ENCODE measurements at places on chromosomes 16 and 17.
A peak's percentile ranks its signal among the peaks of the same experiment; 100 is the strongest.

DNA sequence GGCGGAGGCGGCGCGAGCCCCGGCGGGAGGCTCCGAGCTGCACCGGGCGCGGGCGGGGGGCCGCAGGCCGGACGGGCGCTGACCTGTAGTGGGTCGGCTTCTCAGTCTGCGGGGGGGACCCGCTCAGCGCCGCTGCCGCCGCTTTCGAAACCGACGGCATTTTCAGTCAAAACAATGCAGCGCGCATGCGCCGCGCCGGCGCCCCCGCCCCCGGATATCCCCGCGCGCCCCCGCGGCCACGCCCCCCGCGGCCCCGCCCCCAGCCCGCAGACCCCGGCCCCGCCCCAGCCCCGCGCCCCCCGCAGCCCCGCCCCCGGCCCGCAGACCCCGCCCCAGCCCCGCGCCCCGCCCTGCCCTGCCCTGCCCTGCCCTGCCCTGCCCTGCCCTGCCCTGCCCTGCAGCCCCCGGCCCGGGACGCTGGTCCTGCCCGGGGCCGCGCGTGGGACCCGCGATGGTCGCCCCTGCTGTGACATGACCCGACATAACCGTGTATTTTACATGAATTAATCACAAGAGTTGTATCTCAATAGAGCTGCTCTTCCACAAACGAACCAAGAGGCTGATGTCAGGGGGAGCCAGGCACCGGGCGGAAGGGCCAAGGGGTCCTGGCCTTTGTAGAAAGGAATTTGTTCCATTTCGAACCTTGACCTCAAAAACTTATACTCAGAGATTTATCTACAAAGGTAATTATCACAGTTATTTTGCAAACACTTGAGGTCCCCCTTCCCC lies at the start of gene UNKL:
TSS of gene UNKL (minus strand) at position 173 of the 729 bp plus-strand sequence. CDS start at position 160, 13 bp downstream.
- peak; percentile 82 for DNase-seq

DNA sequence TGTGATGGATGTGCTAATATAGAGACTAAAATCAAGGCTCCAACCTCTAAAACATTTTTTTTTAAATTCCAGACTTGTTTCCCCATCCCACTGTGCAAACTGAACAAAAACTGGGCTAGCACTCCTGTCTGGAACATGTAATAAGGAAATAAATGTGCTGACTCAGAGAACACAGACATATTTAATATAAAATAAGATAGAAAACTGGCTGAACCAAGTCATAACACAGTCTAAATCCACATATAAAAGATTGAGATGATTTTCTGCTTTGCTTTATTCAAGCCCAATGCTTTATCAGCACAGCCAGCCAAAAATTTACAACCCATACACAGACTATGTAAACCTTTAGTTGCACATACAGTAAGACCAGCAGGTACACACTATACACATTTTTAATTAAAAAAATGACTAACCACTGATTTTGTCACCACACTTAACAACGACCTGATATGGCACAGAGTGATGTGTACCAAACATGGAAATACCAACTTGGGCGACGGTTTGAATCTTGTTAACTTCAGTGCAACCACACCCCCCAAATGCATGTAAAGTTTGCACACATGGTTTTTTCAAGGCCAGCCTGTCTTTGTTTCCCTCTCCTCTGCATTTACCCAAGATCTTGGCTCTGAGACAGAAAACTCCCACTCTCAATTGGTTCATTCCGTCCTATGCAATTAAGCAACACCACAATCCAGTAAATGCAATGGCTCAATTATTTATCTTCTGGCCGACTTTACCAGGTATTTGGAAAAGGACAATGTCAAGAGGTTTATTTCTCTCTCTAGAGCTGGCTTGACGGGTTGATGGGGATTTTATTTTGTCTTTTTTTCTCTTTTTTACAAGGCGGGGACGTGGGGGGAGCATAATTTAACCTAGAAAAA lies 1.2 kb downstream of the STAT3 start:
- DNase-seq: no peak

DNA sequence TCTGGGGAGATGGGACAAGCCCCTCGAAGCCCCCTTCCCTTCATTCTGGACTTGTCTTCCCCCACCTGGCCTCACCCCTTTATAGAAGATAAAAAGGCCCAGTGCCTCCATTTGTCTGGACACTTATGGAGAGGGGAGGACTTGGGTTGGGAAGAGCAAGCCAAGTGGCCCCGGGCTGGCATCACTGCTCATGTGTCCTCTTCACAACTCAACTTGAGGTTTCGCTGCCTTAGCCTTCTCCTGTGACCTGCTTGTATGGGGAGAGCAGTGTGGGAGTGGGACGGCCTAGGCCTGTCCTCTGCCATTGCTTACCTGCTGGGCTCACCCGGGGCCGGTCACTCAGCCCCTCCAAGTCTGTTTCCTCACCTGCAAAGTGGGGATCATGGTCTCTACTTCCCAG lies 1.4 kb downstream of the PAQR4 start:
- no peak for DNase-seq

DNA sequence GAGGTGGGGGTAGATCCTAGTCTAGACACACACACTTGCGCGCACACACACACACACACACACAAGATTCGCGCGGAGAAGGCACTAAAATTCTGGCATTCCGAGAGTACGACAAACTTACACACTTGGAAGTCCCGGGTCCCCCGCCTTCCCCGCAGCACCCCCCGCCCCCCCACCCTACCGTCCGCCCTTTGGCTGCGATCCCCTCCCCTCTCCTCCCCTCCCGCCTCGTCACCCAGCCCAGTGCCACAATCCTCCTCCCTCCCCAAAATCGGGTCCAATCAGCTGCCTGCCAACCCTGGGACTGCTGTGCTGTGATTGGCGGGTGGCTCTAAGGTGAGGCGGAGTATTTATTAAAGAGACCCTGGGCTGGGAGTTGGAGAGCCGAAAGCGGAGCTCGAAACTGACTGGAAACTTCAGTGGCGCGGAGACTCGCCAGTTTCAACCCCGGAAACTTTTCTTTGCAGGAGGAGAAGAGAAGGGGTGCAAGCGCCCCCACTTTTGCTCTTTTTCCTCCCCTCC lies at the start of gene SOX9:
TSS of gene SOX9 (plus strand) at position 379 of the 522 bp plus-strand sequence. CDS start 372 bp downstream, outside the sequence.
- DNase-seq: peak; percentile 29

DNA sequence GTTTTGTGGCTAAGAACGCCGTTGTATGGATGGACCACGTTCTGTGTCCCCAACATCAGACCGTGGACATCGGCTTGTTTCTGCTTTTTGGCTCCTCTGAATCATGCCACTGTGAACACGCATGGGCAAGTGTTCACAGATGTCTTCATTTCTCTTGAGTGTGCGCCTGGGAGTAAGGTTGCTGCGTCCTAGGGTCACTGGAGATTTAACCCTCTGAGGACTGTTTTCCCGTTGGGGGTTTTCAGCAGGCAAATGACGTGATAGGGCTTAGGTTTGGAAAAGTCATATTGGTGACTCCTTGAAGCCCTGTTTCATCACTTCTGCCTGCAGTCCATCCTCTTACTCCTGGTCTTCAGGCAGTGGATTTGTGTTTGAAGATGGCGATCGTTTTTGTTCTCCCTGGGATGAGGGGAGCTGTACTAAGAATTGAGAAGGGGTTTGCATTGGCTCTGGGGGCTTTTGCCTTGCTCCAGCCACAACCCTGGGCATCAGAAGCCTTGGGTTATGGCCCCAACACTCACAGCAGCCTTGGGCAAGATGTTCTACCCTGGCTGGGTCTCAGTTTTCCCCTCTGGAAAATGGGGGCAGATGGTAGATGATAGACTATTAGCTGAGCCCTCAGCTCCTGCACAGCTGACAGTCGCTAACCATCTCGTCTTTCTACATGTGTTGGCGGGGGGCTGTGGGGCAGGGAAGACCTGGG lies 67.2 kb upstream of the CIBAR2 start:
- no peak for DNase-seq

- no peak for DNase-seq
These were observed 215.6 kb downstream of the TMEM114 start for GRCh38 chr16:8374586-8375231.

DNA sequence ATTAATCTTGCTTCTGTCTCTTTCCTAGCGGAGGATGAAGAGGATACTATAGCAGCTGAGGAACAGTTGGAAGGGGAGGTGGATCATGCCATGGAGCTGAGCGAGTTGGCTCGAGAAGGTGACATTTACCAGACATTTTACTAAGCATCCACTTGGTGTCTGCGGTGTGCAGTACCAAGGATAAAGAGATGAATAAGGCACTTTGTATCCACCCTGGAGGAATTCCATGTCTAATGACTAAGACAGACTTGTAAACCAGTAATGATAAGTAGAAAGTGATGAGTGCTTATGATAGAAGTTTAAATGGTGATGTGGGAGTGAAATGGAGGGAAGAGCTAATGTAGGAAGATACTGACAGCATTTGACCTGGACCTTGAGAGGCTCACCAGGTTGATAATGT lies 12.0 kb downstream of the SRCAP start:
- no peak for DNase-seq

- DNase-seq: no peak
These were observed 66.4 kb downstream of the METRNL start for GRCh38 chr17:83145831-83146230.

DNA sequence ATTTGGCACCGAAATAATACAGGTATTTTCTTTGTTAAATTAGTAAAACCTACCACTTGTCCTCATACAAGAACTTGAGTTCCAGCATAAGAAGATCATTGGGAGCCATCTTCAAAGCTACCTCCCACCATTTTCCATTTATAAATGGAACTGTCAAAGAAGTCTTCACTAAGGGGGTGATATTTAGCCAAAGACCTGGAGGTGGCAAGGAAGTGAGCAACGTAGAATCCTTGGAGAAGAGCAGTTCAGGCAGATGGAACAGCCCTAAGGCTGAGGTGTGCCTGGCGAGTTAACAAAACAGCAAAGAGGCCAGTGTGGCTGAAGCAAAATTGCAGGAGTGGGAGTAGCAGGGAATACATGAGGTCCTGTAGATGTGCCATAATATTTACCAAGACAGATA lies 1.8 kb downstream of the KCNJ16 start:
- no peak for DNase-seq

DNA sequence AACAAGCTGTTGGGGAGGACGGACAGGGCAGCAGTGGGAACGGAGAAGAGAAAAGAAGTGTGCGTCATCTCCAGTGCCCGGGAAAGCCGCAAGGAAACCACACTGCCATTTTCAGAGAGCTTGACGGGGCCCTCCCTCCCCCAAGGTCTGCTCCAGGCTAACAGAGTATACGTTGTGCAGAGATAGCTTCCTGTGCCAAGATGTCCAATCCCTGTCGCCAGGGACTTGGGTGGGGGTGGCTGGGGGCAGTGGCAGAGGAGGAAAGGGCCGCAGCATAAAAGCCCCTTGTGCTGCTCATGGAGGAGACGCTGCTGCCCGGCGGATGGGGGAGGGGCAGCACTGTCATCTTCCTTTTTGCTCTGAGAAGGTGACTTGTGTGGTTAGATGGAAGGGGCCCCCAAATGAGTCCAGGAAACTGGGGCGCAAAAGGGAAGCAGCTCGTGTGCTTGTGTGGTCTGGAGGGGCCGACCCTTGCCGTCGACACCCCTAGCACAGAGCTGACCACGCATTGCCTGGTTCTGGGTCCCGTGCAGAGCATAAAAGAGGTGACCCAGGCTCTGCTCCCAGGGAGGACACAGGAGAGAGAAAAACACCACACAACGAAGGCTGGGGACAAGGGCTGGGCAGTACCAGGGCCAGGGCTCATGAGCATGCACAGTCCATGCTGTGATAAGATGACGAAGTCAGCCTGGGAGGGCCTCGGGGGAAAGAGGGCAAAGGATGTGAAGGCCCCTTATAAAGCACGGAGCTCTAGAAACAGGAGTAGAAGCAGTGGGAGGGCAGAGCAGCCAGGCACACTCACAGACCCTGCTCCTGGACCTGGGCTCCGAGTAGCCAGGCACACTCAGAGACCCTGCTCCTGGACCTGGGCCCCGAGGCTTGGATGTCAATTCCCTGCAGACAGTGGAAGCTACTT lies 372.7 kb downstream of the SLC39A11 start:
- peak; percentile 91 for DNase-seq

- DNase-seq: no peak
These were observed 15.3 kb downstream of the PDP2 start for GRCh38 chr16:66895689-66895979.

- DNase-seq: peak; percentile 44
These were observed 10.8 kb upstream of the ADGRG1 start for GRCh38 chr16:57617604-57618111.

GRCh38 chr16:30407804-30408534 lies 563 bp downstream of the ZNF771 start:
- DNase-seq: no peak

- no peak for DNase-seq
These were observed 30.5 kb downstream of the CYTH1 start for GRCh38 chr17:78751447-78752161.

- DNase-seq: peak; percentile 31
These were observed 28.9 kb downstream of the FAM20A start for GRCh38 chr17:68572138-68572842.

DNA sequence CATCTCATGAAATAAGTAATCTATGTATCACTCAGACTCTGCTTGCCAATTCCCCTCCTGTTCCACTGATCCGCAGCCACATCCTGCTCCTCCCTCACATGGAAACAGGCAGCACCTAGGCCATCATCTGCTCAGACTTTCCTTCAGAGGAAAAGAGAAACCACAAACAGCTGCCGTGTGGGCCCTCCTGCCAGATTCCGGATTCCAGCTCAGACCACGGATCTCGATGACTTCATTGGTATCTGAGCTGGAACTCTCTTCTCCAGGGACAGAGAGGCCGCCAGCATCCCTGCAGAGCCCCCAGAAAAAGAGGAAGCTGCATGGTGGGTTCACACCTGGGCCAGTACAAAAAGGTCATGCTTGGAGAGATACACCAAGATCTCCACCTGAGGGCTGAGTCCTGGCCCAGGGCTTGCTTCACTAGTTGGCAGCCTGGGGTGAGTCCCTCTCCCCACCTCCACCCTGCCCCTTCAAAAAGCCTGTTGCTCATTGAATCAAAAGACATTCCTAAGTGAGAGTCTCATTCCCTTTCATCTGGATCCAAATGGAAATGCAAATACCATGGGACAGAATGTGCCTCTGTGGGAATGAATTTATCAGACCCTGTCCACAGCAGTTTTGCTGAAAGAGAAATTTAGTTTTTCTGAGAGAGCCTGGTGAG lies 47.2 kb downstream of the HOXB1 start:
- peak; percentile 98 for DNase-seq

DNA sequence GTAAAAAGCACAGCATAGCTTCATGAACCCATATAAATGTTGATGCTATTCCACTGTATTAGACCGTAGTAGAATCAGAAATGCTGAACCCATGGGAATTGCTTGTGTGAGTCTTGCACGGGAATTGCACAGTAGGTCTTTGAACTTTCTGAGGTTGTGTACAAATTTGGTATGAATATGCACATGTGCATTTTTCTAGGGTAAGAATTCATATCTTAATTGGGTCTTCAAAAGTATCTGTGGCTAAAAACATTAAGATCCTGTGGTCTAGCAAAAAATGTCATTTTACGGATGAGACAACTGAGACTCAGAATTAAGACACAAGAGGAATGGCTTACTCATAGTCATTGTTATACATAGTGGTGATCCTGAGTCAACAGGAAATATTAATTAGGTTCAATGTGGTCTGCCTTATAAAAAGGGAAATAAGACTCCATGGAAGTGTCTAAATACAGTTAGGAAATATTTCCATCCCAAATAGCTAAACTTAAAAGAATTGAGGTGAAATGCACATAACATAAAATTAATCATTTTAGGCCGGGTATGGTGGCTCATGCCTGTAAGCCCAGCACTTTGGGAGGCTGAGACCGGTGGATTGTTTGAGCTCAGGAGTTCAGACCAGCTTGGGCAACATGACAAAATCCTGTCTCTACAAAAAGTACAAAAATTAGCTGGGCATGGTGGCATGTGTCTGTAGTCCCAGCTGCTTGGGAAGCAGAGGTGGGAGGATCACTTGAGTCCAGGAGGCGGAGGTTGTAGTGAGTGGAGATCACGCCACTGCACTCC lies 22.8 kb downstream of the TAOK1 start:
- peak; percentile 34 for DNase-seq

- DNase-seq: no peak
These were observed 10.5 kb downstream of the IGSF6 start for GRCh38 chr16:21641916-21642315.

Data from common myeloid progenitor, CD34-positive (primary cell).